Activated CD4-positive, alpha-beta T cell treated with anti-CD3 and anti-CD28 coated beads for 36 hours (primary cell): ENCODE measurements at places on chromosomes 2 and 18. TPM values are rescaled to one million over a fixed set of nuclear protein-coding genes. Genes with fewer than 3 reads are reported as not detected.

DNA sequence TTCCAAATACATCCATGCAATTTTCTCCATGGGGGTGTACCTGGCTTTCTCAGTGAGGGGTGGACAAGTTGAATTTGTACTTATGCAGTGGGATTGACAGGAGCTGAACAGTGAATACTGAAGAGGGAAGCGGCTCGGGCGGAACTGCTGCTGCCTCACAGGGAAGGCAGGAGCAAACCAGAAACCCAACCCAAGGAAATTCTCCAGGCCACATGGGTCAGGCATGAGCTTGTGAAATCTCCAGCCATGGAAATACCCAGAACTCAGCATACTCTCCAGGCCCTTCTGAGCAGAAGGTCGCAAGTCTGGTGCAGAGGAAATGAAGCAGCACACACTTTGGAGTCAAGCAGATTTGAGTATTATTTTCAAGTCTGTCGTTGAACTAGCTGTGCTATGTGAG is 26.5 kb upstream of the INO80C start:
- H3K27ac ChIP-seq = no peak overlapping the region
- no peak for DNase-seq
- peaks cover 5% of the 10 kb centered on the region for H3K4me1 ChIP-seq
- no peak overlapping the region for H3K4me3 ChIP-seq
- no peaks in the 10 kb centered on the region for H3K36me3 ChIP-seq

- H3K36me3 ChIP-seq = peaks cover 5% of the 10 kb centered on the region
- no peak for DNase-seq
- H3K4me3 ChIP-seq = no peak overlapping the region
- no peaks in the 10 kb centered on the region for H3K27me3 ChIP-seq
These were observed 146.8 kb upstream of the HS6ST1 start for GRCh38 chr2:128465246-128466170.

DNA sequence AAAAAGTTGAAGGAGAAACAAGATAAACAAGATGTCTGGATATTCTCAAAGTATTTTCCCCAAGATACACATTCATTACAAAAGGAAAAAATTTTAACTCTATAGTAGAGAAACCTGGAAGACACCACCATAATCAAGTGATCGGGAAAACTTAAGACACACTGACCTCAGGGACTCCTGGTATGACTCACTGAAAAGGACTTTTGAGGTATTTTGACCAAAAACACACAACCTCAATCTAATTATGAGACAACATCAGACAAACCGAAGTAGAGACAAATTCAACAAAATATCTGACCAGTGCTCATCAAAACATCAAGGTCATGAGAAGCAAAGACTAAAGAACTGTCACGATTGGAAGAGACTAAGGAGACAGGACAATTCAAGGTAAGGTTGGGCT is 34.7 kb downstream of the LPIN2 start:
- peaks cover 84% of the 10 kb centered on the region for H3K4me1 ChIP-seq
- no peaks in the 10 kb centered on the region for H3K27me3 ChIP-seq
- peaks cover 59% of the 10 kb centered on the region for H3K36me3 ChIP-seq
- DNase-seq = no peak
- peak overlapping the region; percentile 98 for H3K27ac ChIP-seq
- H3K4me3 ChIP-seq = peak overlapping the region; percentile 74

DNA sequence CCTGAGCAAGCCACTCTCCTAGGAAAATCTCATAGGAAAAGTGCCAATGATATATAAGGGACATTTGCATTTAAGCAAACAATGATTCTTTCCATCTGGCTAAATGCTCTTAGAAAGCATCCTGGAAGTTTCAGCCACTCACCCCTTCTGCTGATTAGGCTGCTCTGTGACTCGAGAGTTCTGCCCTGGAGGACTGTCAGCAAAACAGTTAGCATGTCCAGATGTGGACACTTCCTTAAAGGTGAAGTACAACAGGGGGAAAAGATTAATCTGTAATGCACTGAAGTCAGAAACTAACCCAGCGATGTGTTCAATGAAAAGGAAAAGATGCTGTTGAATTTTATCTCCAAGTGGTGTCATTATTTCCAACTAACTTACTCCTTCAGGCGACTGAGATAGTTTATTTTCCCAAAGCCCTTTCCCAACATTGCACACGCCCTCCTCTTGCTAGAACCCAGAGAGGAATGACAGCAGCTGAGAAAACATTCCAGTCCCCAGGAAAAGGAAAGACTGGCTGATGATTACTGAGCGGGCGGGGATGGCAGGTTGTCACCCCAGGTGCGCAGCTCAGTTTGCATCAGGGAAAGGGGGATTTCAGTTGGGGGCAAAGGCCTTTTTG is 214.0 kb downstream of the SS18 start:
- no peak overlapping the region for H3K4me3 ChIP-seq
- no peaks in the 10 kb centered on the region for H3K36me3 ChIP-seq

- peaks cover 53% of the 10 kb centered on the region for H3K36me3 ChIP-seq
- no peak overlapping the region for H3K27ac ChIP-seq
- no peak overlapping the region for H3K4me3 ChIP-seq
- H3K4me1 ChIP-seq = no peaks in the 10 kb centered on the region
These were observed 235.8 kb downstream of the NBAS start for GRCh38 chr2:15325296-15325695.

Gene CTAGE1
- total RNA-seq = not detected
